ENCODE measurements at places on chromosomes 6 and 20.

- DNase-seq: no peak
These were observed 131.8 kb upstream of the BEND3 start for GRCh38 chr6:107246972-107247615.

- no peak for DNase-seq
These were observed 54.4 kb downstream of the GNAS start for GRCh38 chr20:58906894-58907293.

GRCh38 chr20:48192109-48192508 lies 406.8 kb upstream of the SULF2 start:
- no peak for DNase-seq

- DNase-seq: no peak
These were observed 107.8 kb downstream of the UBE3D start for GRCh38 chr6:82957868-82958245.

- no peak for DNase-seq
These were observed 1.7 kb upstream of the TREM1 start for GRCh38 chr6:41288030-41288753.

DNA sequence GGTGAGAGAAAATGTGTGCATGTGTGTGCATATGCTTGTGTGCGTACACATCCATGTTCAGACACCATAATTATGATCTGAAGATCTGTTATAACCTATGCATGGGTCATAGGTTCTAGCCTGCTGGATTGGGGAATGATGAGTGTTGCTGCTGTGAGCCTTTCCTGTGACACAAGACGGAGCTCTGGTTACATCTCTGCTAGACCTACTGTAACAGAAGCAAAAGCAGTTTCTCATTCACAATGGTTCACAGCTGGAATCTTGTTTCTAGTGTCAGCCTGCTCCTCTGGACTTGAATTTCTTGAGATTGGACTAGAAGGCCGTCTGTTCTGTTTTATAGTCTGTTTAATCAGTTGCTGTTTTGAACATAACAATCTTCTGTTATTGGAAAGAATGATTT lies 40.1 kb downstream of the DEFB114 start:
- no peak for DNase-seq

DNA sequence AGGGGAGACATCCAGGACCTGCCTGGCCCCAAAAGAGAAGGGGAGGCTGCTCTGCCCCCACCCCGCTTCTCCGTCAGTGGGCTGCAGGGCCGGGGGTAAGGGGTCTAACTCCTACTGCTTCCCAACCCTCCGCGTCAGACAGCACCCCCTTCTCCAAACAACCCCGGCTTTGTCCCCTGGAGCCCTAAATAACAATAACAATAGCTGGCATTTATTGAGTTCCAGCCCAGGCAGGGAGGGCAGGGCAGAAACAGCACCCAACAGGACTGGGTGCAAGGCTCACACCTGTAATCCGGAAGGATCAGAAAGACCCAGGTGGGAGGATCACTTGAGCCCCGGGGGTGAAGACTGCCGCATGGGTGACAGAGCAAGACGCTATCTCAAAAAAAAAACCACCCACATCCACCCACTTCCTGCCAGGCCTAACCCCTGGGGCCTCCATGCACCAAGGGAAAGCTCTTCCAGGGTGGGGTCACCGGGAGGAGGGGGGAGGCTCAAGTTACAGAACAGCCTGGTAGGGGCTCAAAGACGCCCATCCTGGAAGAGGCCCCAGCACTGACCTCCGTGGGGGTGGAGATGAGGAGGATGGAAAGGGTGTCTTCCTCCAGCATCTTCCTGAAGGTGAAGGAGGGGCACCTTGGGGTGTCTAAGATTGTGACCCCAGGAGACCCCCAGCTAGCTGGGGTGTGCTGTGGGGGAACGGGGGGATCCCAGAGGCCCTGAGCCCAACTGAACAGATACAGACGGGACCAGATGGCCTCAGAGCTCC lies 1.3 kb upstream of the FNDC11 start:
- DNase-seq: no peak

DNA sequence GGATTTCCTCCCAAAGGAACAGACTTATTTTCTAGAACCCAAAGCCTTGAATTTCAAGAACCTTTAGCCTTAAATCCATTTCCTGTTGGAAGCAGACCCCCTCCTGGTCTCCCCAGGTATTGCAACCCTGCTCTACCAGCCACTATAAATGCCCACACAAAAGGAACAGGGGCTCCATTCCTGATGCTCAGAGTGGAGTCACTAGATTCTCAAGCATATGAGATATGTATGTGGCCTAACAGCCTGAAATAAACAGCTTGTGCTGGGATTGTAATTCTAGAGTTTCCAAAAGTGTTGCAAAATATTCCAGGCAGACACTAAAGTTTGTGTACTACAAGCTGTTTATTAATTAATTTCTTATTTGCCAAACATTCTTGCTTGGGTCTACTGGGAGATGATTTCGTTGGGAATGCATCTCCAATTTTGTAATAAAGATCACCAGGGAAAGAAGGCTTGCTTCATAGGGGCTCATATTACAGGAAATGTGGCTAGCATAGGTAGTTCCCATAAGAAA lies 44.8 kb downstream of the RIPOR3 start:
- no peak for DNase-seq

- DNase-seq: no peak
These were observed 263.9 kb upstream of the SULF2 start for GRCh38 chr20:48049171-48049570.

DNA sequence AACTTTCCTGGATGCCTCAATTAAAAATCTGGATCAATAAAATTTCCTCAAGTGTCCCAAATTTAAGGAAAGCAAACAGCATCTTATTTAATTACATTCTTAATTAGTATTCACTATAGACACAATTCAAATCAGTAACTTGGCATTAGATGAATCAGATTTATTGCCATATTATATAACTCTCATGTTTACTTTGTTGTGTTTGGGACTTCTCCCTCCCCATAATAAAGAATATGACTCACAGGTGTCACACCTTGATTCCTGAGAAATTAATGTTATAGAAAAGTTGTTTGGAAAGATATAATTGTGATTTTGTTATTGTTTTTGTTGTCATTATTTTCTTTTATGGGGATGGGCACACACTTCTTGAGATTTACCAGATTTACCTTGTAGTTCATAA lies 18.4 kb downstream of the EYA4 start:
- no peak for DNase-seq

DNA sequence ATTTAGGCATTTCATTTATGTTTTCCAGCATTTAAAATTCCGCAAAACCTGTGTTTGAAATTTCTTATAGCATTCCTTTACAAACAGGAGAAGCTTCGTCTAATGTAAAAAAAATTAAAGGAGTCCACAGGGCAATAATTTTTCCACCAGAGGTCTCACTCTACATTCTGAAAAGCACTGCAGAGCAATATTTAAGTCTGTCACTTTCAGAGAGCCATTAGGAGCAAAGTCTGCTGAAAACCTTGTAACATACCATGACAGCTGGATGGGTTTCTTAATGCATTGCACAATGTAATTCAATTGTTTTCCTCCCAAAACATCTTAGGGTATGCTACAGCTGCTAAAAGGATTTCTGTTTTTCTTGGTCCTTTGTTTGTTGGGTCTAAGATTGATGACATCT lies 18.0 kb downstream of the BAG2 start:
- DNase-seq: no peak

GRCh38 chr6:150417899-150418826 lies 49.4 kb downstream of the IYD start:
- DNase-seq: no peak

DNA sequence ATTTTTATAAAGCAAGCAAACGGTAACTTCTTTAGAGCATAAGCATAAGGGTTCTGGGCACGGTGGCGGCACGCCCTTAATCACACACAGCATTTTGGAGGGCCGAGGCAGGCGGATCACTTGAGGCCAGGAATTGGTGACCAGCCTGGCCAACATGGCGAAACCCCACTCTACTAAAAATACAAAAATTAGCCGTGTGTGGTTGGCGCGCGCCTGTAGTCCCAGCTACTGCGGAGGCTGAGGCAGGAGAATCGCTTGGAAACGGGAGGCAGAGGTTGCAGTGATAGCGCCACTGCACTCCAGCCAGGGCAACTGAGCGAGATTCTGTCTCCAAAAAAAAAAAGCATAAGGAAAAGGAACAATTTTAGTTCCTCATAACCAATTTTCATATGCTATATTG lies 2.6 kb downstream of the SENP6 start:
- DNase-seq: no peak

- DNase-seq: no peak
These were observed 15.3 kb downstream of the ECHDC1 start for GRCh38 chr6:127328043-127328609.

GRCh38 chr6:11921751-11922150 lies 90.4 kb upstream of the HIVEP1 start:
- no peak for DNase-seq

GRCh38 chr20:17525650-17526049 lies 5.5 kb downstream of the BFSP1 start:
- no peak for DNase-seq

- DNase-seq: no peak
These were observed 8.2 kb downstream of the DHX35 start for GRCh38 chr20:38970302-38970701.

DNA sequence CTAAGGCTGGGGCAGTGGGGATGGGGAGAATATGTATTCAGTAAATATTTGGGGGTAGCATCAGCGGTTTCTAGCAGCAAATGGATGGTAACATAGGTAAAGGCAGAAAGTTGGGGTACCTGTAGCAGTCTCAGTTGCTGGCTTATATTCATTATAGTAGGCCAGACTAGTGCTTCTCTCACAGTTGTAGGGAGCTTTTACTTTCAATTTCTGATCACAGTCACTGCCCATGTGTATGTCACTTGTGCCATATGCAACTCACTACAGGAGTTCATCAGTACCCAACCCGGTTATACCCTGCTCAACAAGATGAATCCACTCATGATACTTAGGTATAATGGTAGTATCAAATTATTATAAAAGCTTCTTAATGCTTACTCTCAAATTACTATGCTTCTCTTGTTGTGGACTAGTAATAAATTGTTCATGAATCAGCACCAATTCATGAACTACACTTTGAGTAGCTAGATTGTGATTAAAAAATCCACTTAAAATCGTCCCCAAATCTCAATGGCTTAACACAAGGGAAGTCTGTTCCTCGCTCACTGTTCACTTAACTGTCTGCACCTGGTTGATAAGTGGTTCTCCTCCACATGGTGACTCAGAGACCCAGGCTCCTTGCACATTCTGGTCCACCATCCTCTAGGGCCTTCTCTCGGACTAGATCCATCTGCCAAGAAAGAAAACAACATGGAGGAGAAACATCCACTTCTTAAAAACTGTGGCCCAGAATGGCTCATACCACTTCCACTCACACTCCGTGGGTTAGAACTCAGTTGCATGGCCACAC lies 31.3 kb upstream of the MYLIP start:
- DNase-seq: no peak

- DNase-seq: no peak
These were observed 55.1 kb downstream of the ID4 start for GRCh38 chr6:19892260-19892659.

GRCh38 chr6:91152824-91153223 lies 566.0 kb upstream of the MAP3K7 start:
- DNase-seq: no peak

- no peak for DNase-seq
These were observed 36.4 kb upstream of the RPN2 start for GRCh38 chr20:37142708-37143107.

- no peak for DNase-seq
These were observed 216.2 kb downstream of the NFATC2 start for GRCh38 chr20:51326201-51326819.

DNA sequence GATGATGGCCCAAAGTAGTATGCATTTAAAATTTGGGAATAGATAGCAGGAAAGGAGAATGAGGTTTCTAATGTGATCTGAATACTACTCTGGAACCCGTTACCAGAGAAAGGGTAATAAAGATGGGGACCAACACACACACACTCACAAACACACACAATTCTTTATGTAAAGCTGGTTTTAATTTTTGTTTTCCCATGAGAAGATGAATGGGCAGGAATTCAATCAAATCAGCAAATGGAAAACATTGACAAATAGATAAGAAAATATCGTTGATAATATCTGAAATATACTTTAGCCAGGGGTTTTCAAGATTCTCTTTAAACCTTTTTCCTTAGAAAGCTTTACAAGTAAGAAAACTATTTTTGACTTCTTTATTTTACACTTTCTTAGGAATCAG lies 303.0 kb downstream of the PRL start:
- no peak for DNase-seq

- no peak for DNase-seq
These were observed 24.6 kb downstream of the MOCS1 start for GRCh38 chr6:39909701-39910100.

DNA sequence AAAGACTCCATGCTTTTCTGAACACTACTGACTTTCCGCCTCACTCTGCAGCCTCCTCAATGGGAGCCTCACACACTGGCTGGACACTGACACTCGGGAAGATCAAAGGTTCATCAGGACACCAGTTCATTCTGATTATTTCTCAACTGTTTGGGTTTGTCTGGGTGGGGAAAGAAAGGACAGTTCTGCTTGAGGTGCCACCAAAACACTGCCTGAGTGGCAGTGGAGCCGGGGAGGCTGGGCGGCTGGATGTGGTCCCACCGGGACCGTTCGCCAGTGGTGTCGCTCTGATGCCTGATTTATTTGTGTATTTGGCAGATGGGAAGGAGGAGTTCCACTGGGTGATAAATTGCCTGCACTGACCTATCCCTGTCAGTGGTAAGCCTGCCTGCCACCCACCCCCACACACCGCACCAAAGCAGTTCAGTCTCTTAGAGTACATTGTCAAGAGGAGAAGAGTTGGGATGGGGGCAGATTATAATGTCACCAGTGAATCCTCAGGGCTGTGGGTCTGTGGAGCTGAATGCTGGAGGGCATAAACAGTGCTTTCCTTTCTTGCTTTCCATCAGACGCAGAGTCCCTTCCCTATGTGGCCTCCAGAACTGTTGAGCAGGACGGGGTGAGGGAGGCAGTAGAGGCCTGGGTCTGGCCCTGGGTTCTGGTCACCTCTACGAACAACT lies 49.8 kb downstream of the EDN1 start:
- no peak for DNase-seq

GRCh38 chr6:55774286-55775028 lies 100.9 kb downstream of the BMP5 start:
- no peak for DNase-seq

DNA sequence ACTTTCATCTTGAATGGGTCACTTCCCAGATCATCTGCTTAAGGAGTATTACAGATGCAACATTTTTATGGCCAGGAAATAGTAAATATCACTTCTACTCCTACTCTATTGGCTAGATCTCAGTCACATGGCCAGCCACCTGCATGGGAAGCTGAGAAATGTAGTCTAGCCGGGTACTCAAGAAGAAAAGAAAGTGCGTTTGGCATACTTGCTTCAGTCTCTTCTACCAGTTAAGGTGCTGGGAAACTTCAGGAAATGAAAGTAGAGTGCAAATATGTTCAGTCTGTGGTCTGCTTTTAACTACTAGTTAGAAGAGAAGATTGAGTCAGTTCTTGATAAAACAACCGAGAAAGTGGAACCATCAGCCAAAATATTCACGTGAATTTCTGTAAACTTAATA lies 129.2 kb downstream of the PDSS2 start:
- DNase-seq: no peak

- no peak for DNase-seq
These were observed 98.3 kb upstream of the SASH1 start for GRCh38 chr6:148244217-148244935.

- no peak for DNase-seq
These were observed at the start of gene FUT9 for GRCh38 chr6:96015518-96016333. Gene FUT9 (plus strand): TSS chr6:96015974. CDS start chr6:96203156, 187,182 bp downstream.

All from activated naive CD4-positive, alpha-beta T cell (primary cell).